A172 (cell line): ENCODE measurements at places on chromosomes 6 and 20. TPM values are rescaled to one million over a fixed set of nuclear protein-coding genes. Genes with fewer than 3 reads are reported as not detected.

DNA sequence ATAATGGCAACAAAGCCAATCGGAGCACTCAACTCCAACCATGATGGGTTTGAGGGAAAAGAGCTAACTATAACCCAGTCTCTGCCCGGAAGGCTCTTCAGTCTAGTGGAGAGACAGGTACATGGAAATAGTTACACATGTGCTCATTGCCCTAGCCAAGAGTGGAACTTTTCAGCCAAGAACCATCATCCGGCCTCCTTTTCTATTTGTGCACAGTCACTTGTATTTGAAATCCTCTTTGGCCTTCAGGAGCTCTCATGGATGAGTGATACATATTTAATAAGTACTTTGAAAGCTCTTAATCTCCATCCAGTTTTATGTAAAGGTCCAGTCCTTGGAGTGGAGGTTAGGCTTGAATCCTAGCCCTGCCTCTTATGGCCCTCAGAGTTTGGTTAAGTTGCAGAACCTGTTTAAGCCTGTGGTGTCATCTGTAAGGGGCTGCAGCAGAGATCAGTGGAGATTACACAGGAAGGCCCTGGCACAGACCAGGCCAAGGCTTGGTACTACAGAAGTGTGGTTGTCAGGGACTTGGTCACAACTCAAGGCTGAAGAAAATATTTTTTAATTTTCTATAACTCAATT, 72.3 kb upstream of the SMLR1 start:
- no peak for DNase-seq

DNA sequence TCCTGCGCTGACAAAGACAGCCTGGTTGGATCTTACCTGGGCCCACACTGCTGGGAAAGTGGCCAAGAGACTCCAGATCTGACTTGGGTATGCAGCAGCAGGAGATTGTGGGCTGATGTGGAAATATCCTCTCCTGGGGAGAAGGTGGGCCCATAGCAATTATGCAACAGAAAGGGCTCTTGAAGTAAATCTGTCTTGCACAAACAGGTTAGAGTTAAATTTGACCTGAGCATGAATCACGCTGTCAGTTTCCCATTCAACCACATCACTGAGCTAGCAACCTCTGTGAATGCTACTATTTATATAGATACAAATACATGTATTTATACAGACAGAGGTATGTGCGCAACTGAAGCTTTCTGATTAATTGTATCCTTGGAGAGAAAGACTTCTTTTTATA, 28.3 kb upstream of the PDYN start:
- DNase-seq = no peak

GRCh38 chr6:46105568-46105967, 24.2 kb upstream of the ENPP4 start:
- no peak for DNase-seq

The RAET1G gene
- total RNA-seq = 1.1 and 2.0 TPM in 2 replicates

The PNLDC1 gene
- not detected in 2 replicates for total RNA-seq
